ENCODE measurements at places on chromosomes 6 and 20.

- no peak for DNase-seq
These were observed 27.9 kb downstream of the ELMO2 start for GRCh38 chr20:46378412-46379009.

DNA sequence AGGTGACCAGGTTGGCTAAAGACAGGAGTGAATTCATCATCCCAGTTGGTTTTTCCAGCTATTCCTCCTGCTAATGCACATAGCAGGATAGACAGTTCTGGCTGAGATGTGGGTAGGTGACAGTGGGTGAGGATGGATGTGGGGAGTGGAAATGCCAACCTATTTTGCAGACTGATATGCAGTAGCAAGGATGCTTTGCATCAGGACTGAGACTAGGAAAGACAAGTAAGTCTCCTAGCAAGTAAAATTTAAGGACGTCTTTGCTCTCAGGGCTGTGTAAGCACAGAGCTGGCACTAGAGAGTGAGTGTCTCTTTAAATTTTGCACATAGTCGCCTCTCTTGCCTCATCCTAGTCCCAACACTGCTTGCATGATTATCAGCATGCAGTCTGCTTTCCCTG is 368.1 kb upstream of the PLCB4 start:
- no peak for DNase-seq

GRCh38 chr6:107769053-107769658 is 55.0 kb downstream of the SCML4 start:
- no peak for DNase-seq

GRCh38 chr6:53986165-53986720 is 125.0 kb upstream of the MLIP start:
- no peak for DNase-seq

DNA sequence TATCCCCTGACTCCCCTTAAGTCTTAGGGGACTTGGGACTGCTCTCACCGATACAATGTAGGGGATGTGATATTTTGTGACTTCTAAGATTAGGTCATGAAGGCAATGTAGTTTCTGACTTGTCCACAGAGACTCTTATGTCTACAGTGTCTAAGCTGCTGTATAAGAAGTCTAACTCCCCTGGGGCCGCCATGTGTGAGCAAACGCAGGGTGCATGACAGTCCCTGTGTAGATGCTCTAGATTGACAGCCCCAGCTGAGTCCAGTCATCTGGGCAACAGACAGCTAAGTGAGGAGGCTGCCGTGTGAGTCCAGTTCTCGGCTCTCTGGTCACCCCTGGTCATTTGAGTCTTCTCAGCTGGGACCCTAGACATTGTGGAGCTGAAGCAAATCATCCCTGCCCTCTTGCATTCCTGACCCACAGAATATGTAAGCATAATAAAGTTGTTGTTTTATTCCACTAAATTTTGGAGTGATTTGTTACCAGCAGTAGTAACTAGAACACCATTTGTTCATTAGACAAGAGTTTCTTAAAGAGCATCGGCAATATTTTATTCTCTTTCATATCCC is 743.3 kb upstream of the CHD6 start:
- no peak for DNase-seq

GRCh38 chr20:15917283-15917682 is 656.0 kb downstream of the KIF16B start:
- no peak for DNase-seq

GRCh38 chr20:41349266-41349665 is 8.6 kb downstream of the LPIN3 start:
- no peak for DNase-seq

- no peak for DNase-seq
These were observed 73.3 kb downstream of the OTOR start for GRCh38 chr20:16821211-16822089.

- DNase-seq = no peak
These were observed 595 bp downstream of the EYA2 start for GRCh38 chr20:46894971-46895905.

- no peak for DNase-seq
These were observed 114.0 kb upstream of the LAMP5 start for GRCh38 chr20:9400171-9401025.

GRCh38 chr6:29071831-29072723 is 15.0 kb downstream of the OR2B3 start:
- no peak for DNase-seq

GRCh38 chr6:18349386-18349785 is 37.8 kb upstream of the RNF144B start:
- no peak for DNase-seq

- no peak for DNase-seq
These were observed 87.1 kb downstream of the TRMT6 start for GRCh38 chr20:5863040-5863833.

- DNase-seq = no peak
These were observed 390.1 kb upstream of the CITED2 start for GRCh38 chr6:139764498-139764986.

GRCh38 chr6:128963561-128963960 is 80.6 kb downstream of the LAMA2 start:
- DNase-seq = no peak

GRCh38 chr6:130677312-130677711 is 149.9 kb upstream of the SMLR1 start:
- no peak for DNase-seq

DNA sequence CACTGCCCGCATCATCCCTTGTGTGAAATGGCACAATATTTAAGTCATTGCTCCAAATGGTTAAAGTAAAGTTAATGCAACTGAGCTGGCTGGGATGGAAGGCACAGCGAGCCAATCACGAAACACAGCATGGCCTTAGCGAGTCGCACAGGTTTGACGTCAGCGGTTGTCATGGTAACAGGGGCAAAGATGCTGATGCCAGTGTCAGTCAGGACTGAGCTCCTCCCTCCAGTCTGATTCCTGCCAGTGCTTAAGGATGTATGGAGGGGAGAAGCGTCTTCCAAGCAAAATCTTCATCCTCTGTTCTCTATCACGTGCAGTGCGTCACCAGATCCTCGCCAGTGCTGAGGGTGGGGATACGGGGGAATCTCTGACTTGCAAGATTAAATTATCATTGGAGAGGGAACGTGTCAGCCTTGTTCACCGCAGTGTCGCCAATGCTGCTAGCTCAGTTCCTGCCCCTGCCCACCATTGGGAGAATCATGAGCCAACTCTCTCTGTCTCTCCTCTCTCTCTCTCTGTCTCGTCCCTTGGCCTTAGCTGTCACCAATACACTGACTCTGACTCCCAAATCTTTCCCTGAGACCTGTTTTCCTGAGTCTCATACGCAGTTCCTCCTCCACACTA is 24.5 kb downstream of the TSPYL4 start:
- no peak for DNase-seq

DNA sequence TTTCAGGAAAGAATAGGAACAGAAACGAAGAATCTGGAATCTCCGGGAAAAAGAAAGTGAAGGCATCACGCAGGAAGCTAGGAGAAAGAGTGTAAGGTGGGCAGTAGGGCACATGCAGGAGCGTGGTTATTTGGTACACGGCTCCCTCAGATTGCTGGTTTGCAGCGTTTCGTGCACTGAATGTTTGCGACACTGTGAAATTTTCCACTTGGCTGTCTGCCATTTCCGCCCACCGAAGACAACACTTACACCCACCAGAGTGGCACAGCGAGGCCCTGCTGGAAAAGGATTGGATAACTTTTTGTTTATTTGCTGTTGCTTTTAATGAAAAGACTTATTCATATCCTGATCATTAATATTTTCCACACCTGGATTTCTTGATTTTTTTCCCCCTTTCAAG is 248.3 kb downstream of the GMPR start:
- DNase-seq = peak; percentile 51

DNA sequence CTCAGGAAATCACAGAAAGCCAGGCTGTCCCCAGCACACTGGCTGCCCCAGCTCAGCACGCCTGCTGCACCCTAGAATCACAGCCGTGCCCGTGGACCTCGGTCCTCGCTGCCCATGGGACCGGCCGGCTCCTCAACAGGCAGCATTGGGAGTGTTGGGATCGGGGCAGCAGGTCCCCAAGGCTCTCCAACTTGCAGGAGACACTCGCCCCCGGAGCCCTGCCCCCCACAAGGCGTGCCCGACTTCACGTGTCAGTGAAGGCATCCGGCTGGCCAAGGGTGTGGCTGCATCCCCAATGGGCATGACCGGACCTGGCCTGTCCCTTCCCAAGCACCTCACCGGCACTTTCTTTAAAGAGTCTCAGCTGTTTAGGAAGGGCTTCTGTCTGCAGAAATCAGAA is 3.0 kb upstream of the NTSR1 start:
- DNase-seq = no peak

DNA sequence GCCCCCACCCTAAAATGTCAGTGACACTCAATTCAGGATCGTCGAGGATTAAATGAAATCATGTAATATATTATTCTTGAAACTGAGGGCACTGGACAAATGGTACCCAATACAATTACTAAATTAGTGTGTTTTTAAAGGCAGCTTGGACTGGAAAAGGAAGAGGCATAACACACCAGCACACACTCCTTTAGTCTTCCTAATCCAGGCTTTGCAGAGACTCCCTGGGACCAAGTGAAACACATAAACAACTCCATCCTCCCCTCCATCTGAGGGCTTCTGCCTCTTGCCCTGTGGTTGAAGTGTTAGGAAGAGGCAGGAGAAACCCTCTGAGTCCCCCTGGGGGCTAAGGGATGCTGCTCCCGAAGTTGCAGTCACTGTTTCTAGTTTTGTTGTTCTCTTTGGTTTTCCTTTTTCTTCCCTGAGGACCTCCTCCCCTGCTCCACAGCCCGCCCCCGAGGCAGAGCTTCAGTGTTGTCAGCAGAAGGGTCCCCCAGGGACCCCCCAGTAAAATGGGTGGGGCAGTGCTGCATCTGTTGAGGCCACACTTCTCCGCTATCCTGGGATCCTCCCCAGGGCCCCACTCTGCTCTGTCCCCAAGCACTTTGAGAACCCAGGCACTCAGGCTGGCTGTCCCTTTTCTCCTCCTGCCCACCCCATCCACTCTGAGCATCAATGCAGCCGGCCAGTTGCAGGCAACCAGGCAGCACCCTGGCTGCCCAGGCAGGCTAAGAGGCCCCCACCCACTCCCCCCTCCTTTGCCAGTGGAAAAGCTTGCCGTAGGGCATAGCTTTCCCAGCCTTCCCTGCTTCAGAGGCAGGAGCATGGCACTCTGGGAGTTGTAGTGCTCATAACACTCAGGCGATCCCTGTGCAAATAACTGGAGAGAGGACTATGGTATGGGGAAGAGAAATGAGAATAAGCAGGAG is 5.9 kb downstream of the TMEM63B start:
- no peak for DNase-seq

DNA sequence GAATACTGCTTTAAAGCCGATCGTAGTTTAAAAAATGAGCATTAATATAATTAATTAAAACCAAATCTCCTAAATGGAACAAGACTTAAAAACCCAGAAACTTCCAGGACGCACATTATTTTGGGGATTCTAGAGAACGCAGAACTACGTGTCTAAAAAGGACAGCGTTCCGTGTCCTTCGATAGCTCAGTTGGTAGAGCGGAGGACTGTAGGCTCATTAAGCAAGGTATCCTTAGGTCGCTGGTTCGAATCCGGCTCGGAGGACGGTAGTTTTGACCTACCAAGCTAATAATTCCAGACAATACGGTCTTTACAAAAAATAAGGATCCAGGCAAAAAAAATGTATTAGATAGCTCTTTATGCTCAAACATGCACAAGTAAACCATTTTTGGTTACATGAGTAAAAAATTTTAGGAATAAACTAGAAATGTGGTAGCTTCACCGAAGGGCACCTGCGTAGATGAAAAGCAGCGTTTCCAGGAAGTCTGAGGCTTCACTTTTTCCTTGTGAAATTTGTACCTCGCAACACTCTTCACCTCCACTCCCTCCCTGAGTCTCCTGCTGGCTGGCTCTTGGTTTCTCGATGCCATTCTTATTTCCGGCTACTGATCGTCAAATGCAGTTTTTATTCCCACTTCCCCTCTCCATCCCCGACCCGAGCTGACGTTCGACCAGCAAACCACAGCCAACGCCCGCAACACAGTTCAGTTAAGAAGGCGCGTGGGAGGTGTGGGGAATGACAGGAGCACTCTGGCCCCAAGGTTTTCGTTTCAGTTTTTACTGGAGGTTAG is 19.6 kb upstream of the ABT1 start:
- DNase-seq = no peak

- no peak for DNase-seq
These were observed 40.1 kb upstream of the PHACTR2 start for GRCh38 chr6:143637691-143638090.

- DNase-seq = no peak
These were observed 1.1 kb upstream of the PRELID3B start for GRCh38 chr20:59043698-59044097.

GRCh38 chr20:45067558-45067957 is 33.4 kb downstream of the KCNS1 start:
- no peak for DNase-seq

GRCh38 chr6:85396159-85396808 is 53.6 kb upstream of the NT5E start:
- no peak for DNase-seq

DNA sequence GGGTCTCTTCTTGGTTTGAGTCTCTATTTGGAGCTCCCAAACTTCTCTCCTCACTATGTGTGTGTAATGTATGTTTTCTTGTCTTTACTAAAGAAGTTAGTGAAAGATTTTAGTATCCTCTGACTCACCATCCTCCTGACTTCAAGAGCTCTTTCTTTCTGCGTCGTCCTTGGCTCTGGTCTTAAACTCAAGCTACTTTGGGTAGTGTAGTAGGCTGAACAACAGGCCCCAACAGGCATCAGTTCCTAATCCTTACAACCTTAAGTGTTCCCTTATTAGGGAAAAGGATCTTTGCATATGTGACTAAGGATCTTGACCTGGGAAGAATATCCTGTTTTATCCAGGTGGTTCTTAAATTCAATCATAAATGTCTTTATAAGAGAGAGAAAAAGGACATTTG is 810.2 kb downstream of the MAFB start:
- DNase-seq = no peak

GRCh38 chr6:105921781-105922180 is 164.4 kb upstream of the PRDM1 start:
- no peak for DNase-seq

GRCh38 chr6:74969591-74970267 is 236.1 kb downstream of the COL12A1 start:
- DNase-seq = no peak

DNA sequence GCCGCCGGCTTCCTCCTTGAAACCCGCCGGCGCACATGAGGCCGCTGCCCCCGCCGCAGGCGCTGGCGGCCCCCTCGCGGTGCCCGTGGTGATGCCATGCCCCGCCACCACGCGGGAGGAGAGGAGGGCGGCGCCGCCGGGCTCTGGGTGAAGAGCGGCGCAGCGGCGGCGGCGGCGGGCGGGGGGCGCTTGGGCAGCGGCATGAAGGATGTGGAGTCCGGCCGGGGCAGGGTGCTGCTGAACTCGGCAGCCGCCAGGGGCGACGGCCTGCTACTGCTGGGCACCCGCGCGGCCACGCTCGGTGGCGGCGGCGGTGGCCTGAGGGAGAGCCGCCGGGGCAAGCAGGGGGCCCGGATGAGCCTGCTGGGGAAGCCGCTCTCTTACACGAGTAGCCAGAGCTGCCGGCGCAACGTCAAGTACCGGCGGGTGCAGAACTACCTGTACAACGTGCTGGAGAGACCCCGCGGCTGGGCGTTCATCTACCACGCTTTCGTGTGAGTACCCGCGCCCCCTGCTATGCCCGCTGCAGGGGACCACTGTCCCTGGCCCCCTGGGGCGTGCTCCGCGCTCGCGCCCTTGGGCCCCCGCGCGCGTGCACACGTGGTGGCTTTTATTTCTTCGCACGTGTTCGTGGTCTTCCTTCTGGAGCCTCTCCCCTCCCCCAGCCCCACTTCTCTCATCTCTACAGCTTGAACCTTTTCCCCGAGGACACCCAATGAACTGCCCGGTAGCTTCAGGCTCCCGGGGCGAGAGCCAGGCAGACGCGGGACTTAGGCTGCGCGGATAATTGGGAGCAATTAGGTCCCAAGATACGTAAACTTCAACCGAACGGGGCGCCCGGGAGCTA is 453 bp downstream of the KCNQ5 start:
- DNase-seq = peak; percentile 62

Measured in stimulated activated CD8-positive, alpha-beta memory T cell treated with anti-CD3 and anti-CD28 coated beads, Interleukin-12 subunit alpha, Interleukin-12 subunit beta, amount 100 ng/mL, for 4 hours (primary cell).